ENCODE measurements at places on chromosomes 16 and 17.

GRCh38 chr16:49775581-49775980 is 80.3 kb downstream of the ZNF423 start:
- DNase-seq, result no peak

- no peak for DNase-seq
Observed at GRCh38 chr16:66899310-66899944, 19.1 kb downstream of the PDP2 start.

- no peak for DNase-seq
Observed at GRCh38 chr17:44930667-44931066, 15.4 kb upstream of the GFAP start.

- no peak for DNase-seq
Observed at GRCh38 chr17:4879601-4880000, 19.7 kb upstream of the C17orf107 start.

- DNase-seq, result no peak
Observed at GRCh38 chr16:73915935-73916334, 380.7 kb upstream of the PSMD7 start.

GRCh38 chr17:37060928-37061327 is 112.2 kb downstream of the AATF start:
- no peak for DNase-seq

- DNase-seq, result peak; percentile 59
Observed at GRCh38 chr17:41498276-41498675, 7.1 kb downstream of the KRT13 start.

DNA sequence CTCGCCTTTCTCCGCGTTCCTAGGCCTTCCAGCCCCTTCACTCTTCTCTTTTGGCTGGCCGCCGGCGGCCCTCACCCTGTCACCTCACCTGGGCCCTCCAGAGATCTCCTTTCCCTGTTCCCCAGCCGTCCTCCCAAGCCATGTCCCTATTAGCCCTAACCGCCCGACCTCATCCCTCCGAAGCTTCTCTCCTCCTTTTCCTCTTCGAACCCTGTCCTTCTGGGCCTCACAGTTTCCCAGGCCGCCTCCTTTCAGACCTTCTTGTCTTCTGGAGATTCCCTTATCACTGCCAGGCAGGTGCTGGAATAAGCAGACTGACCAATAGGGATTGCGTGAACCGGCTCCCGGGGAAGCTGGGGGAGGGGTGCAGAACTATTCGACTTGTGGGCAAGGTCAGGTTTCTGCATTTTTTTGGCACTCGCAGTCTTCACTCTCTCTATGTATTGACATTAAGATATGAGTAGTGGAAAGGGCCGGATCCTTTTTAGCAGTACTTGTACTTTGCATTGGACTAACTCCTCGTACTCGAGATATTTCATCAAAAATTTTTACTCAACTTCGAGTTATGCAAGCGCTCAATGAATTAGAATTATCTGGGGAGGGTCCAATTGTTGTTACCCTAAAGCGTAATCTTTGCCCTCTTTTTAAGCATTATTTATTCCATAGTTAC is 690 bp downstream of the RHOT1 start:
- DNase-seq, result peak; percentile 72

Data from NB4 (cell line).